Activated CD4-positive, alpha-beta T cell treated with anti-CD3 and anti-CD28 coated beads, Interleukin-2, amount 10 ng/mL, durations not matched to agents 24 days and 14 days (primary cell): ENCODE measurements at places on chromosomes 7 and 10. TPM values are rescaled to one million over a fixed set of nuclear protein-coding genes. Genes with fewer than 3 reads are reported as not detected.

The TMEM236 gene
- total RNA-seq: 0.02 and 0.05 TPM in 2 replicates

The MAPK8 gene
- total RNA-seq: 46.2 and 46.4 TPM in 2 replicates

The TM9SF3 gene
- total RNA-seq: 84.5 and 86.1 TPM in 2 replicates

The OPN4 gene
- total RNA-seq: not detected in 2 replicates

- H3K36me3 ChIP-seq: peaks cover 17% of the 10 kb centered on the region
- peak overlapping the region; percentile 82 for H3K27ac ChIP-seq
- peak overlapping the region; percentile 90 for H3K4me3 ChIP-seq
- H3K4me1 ChIP-seq: peaks cover 44% of the 10 kb centered on the region
These were observed 1.2 kb downstream of the PIP4K2A start for GRCh38 chr10:22712956-22713852.

GRCh38 chr7:130277763-130278643 is 11.3 kb downstream of the CPA2 start:
- peak overlapping the region; percentile 29 for H3K4me3 ChIP-seq
- H3K36me3 ChIP-seq: no peaks in the 10 kb centered on the region
- DNase-seq: no peak
- H3K4me1 ChIP-seq: peaks cover 20% of the 10 kb centered on the region
- H3K27me3 ChIP-seq: no peaks in the 10 kb centered on the region

DNA sequence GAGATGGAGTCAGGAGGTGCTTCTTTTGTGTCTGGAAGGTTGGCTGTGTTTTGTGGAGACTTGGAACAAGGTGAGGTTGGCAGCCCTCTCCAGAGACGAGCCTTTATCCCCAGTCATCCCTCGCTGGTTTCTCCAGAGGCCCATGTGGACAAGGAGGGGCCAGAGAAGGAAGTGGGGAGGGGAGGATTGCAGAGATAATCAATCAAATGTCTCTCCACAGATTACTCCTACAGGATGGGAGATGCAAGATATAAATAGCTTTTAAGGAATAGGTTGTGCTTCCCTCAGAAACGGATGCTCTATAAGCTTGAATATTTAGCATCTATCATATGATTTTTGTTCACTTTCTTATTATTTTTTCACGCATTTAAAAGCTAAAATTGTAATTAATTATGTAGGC is 70.4 kb upstream of the VWDE start:
- H3K27ac ChIP-seq: no peak overlapping the region
- DNase-seq: no peak
- H3K36me3 ChIP-seq: no peaks in the 10 kb centered on the region
- no peak overlapping the region for H3K4me3 ChIP-seq
- peaks cover 1% of the 10 kb centered on the region for H3K27me3 ChIP-seq

DNA sequence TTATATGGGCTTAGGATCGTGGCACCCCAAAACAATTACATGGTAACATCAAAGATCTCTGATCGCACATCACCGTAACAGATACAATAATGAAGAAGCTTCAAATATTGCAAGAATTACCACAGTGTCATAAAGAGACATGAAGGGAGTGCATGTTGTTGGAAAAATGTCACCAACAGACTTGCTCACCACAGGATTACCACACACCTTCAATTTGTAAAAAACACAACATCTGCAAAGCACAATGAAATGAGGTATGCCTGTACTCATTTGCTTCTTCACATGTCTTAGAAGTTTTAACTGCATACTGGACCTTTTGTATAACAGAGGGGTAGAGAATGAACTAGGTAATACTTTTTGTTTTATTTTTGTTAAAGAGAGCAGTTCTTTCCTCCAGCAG is 96.6 kb downstream of the TPST1 start:
- DNase-seq: peak; percentile 5
- H3K36me3 ChIP-seq: no peaks in the 10 kb centered on the region

- DNase-seq: no peak
- H3K36me3 ChIP-seq: no peaks in the 10 kb centered on the region
- no peak overlapping the region for H3K27ac ChIP-seq
- H3K4me3 ChIP-seq: no peak overlapping the region
These were observed 14.2 kb downstream of the SKAP2 start for GRCh38 chr7:26850193-26850651.

- peak; percentile 80 for DNase-seq
- H3K27me3 ChIP-seq: no peaks in the 10 kb centered on the region
- H3K36me3 ChIP-seq: peaks cover 9% of the 10 kb centered on the region
- H3K4me1 ChIP-seq: peaks cover 16% of the 10 kb centered on the region
- peak overlapping the region; percentile 41 for H3K27ac ChIP-seq
These were observed 43.1 kb upstream of the GATAD1 start for GRCh38 chr7:92404170-92404614.

DNA sequence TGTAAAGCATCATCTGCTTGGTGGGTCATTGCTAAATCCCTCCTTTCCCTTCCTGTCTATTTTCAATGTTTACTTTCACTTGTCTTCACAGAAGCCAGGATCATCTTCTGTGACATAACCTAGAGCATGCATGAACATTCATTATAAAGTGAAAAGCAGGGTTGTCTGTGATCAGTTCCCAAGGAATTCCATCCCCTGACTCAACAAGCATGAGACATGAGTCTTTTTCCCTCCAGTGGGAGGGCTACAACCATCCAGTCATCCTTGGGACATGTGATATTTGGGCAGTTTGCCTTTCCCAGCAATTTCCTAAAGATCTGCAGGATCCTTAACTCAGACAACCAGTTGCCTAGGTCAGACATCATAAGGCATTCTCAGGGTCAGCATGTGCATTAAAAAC is 166.3 kb upstream of the TMEM196 start:
- H3K27me3 ChIP-seq: no peaks in the 10 kb centered on the region
- H3K36me3 ChIP-seq: no peaks in the 10 kb centered on the region
- no peak for DNase-seq
- H3K27ac ChIP-seq: no peak overlapping the region
